Hematopoietic multipotent progenitor cell (in vitro differentiated cells): ENCODE measurements at places on chromosomes 4 and X.
A peak's percentile ranks its signal among the peaks of the same experiment; 100 is the strongest.

DNA sequence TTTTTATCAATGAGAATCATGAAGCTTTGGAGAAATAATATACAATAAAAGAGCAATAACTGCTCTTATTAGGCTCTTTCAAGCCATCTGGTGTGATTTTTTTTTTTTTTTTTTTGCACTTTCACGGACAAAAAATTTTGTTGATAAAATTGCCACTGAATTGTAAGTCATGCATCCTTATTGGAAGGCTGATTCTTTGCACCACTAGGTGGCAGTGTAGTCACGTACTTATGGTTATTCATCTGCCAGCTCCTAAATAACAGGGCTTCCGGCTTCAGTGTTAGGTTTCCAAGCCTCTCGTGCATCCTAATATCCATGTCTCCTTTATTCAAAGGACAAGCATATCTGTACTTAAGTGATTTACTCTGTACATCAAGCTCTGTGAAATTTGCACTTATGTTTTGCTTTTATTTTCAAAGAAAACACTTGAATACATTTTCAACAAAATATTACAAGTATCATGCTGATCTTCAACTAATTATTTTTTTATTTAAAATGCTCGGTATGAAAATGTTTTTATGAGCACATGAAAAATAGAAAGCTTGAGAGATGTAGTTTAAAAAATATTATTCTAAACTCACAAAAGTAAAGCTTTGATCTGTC lies 1578.3 kb upstream of the TENM3 start:
- peak; percentile 65 for DNase-seq

- DNase-seq = no peak
These were observed 649 bp upstream of the ARAF start for GRCh38 chrX:47560179-47560933.

- no peak for DNase-seq
These were observed 405.4 kb upstream of the PRKX start for GRCh38 chrX:4118666-4119530.

GRCh38 chr4:30172416-30172815 lies 547.8 kb upstream of the PCDH7 start:
- no peak for DNase-seq

DNA sequence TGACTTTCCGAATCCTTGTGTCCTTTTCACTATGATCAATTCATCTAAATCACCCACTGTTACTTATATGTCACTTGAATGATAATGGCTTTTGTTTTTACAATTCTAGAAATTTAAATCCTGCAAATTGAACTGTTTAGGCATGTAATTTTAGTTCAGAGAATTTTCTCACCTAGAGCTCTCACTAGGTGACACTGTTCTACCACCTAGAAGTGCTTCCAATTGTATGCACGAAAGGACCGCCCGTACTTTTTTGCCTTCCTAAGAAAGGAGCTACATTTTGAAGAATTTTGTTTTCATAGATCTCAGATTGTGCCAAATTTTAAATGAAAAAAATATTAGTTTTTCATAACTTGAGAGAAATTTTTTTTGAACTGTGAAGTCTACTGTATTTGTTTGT lies 481.6 kb upstream of the FSTL5 start:
- no peak for DNase-seq

DNA sequence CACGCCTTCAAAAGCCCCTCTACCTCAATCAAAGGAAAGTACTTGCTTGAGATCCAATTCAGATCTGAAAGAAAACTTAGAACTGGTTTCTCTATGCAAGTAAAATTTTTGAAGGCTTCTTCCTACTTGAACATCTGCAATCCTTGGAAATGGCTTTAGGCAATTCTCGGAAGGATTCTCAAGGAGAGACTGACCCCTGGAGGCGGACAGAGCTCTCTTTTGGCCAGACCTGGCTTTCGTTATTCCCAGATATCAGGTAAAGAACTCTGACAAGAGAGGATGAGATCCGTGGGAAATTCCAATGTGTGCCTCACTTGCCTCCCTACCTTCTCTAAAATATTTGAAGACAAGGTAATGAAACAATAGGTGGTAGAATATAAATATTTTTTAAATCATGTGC lies 670.3 kb upstream of the FAM241A start:
- DNase-seq = no peak

GRCh38 chr4:48640225-48640624 lies 139.9 kb downstream of the FRYL start:
- DNase-seq = no peak
